ENCODE measurements at places on chromosomes 1 and 21.

GRCh38 chr1:226792368-226792767, 53.3 kb upstream of the ITPKB start:
- peak; percentile 38 for DNase-seq

- DNase-seq: peak; percentile 55
These were observed 128.9 kb upstream of the ADAR start for GRCh38 chr1:154736841-154737240.

DNA sequence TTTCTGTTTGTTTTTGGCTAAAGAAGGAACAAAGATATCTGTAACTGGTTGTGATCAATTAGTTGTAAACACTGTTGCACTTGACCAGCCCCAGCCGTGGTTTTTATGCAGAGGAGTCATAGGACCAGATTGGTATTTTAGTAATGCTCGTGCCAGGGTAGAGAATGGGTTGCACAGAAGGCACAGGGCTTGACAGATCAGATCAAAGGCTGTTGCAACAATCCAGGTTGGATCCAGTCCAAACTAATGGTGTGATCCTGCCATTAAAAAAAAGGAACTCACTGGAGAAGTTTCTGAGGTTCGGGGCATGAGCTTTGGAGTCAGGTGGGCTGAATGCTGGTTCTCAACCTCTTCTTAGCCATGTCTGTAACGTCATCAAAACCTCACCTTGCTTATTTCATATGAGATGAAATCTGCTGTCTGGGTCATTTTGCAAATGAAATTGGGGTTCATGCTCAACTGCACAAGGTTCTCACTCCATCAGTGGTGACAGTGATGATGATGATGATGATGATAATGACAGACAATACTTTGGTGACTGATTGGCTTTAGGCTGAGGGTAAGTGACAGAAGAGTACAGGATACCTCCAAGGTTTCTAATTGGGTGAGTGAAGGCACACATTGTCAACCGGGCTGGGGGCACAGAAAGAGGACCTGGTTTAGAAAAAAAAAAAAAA, 43.1 kb downstream of the ZNF281 start:
- no peak for DNase-seq

DNA sequence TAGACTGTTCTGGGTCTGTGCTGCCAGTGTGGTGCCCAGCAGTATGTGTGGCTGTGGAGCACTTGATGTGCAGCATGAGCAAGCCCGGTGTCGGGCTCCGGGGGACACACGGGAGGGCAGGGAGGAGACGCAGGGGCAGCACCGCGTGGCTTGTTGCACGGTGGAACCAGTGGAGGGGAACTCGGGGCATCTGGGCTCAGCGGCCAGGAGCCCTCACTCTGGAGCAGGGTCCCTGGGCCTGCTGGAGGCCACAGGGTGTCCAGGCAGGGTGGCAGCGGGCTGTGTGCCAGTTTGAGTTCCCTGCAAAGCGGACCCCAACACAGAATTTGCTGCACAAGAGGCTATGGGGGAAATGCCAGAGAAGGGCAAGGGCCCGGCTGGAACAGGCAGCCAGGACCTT, 30.6 kb downstream of the PCNT start:
- DNase-seq: no peak

GRCh38 chr1:93960641-93961147, 51.5 kb upstream of the GCLM start:
- DNase-seq: no peak

- no peak for DNase-seq
These were observed 227.1 kb upstream of the MAP1LC3C start for GRCh38 chr1:242225767-242226573.

DNA sequence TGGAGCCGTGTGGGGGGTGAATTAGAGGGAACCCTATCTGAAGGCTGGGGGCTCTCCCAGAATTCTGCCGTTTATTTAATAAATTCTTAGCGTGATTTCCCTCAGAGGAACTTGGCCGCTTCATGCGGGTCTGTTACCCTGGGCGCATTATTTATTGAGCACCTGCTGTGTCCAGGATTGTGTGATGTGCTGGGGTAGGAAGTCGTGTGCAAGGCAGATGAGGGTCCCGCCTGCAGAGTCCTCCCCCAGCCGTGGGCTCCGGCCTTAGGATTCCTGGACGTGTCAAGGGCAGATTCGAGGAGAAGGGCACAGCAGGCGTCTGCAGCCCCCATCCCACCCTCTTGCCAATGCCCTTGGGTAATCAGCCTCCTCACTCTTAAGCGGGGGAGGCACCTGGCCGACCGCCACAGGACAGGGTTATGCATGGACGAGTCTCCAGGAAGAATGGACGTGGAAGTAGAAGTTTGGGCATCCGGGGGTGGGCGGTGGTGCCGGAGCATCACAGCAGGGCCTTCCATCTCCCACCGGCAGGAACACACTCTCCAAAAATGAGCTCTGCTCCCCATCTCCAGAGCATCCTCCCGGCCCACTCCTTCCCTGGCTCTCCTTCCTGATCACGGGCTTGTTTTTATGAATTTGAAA, 233.3 kb upstream of the C1orf174 start:
- DNase-seq: no peak

DNA sequence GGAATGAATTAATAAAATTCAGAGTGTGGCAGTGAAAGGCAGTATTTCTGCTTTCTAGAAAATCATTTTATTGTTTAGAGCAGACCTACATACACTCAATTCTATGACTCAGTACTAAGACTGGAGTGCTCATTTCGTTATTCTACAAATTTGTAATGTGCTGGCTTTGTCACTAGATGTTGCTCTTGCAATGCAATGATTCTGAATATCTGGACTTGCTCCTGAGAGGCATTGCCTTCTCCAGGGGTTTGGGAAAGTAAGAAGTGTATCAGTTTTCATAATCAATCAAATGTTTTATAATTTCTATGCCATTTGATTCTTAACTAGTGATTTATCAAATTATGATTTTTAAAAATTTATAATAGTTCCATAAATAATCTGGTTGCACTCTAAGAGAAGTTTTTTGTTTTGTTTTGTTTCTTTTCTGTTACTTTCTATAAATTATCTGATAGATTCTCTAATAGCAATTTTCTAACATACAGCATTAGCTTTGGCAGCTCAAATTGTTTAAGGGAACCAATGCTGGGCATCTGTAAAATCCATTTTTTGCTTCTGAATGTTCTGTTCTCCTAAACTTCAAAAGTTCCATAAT, 280.5 kb upstream of the SGIP1 start:
- DNase-seq: no peak
